ENCODE measurements at places on chromosomes 7 and 10.

- no peak for DNase-seq
Observed at GRCh38 chr10:128237710-128238109, 111.5 kb upstream of the MKI67 start.

DNA sequence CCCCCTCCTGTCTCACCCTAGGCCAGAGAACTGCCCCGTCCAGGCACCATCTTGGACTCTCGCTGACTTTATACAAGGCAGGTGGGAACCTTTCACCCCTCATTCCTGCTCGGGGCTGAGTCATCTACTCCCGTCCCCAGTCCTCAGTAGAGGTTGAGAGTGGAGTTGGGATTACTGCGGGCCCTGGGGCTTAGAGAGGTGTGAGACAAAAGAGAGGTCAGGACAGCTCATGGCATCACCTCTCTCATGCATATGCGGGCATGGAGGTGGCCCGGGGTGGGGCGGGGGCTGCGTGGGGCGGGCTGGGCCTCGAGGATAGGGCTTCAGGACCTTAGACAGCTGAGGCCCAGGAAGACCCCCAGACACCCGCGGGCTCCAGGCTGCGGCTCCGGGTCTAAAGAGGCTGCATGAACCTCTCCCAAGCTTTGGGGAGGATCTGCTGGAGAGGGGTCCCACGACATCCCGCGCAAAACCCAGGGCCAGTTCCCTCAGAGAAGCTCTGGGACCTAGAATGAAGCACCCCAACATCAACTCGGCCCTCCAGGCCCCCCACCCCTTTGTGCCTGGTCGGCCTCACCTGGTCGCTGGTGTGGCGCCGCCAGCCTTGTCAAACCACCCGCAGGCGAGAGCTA lies 317 bp downstream of the PDZD7 start:
- DNase-seq = no peak

DNA sequence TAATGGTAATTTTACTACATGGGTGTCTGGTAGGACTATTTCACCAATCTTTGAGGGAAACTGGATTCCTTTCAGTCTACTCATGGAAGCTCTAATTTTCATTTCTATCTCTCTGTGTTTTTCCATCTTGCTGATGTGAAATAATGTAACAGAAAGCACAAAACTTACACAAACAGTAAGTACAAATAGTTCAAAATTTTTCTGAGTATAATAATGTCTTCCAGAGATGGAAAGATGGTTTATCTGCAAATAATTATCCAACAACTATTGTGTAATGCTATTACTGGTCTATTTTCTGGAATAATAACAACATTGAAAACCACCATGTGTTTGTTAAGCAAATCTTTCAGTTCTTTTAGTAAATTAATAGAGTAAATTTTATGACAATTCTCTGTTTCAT lies 565.8 kb upstream of the MGMT start:
- no peak for DNase-seq

- no peak for DNase-seq
Observed at GRCh38 chr7:125127304-125127703, 197.7 kb upstream of the POT1 start.

GRCh38 chr7:154685564-154685901 lies 317.4 kb downstream of the PAXIP1 start:
- DNase-seq = no peak

DNA sequence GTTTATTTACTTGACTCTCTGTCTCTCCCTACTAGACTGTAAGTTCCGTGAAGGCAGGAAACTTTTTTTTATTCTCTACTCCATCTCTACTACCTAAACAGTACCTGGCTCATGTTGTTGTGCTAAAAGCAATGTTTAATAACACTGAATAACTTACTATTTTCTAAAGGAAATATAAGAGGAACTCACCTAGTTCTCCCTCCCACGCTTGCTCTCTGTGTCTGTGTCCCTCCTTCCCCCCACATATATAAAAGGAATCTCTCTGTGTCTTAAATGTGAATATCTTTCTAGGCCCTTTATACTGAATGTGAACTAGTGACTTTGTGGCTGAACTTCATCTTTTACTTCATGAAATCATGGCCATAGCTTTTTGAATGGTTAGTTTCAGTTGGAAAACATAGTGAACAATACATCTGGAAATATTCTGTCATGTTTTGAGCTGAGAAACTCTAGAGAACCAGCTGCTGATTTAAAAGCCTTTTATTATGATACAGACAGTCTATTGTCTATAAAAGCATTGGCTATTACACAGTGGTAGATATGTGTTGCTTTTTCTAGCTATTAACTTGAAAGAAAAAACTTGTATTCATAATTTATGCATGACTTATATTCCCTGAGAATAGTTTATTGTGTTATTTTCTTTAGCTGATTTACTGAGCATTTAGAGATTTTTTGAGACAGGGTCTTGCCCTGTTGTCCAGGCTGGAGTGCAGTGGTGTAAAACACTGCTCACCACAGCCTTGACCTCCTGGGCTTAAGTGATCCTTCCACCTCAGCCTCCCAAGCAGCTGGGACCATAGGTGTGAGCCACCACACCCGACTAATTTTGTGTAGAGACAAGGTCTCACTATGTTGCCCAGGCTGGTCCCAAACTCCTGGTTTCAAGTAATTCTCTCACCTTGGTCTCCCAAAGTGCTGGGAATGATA lies 42.5 kb downstream of the VCL start:
- DNase-seq = no peak

DNA sequence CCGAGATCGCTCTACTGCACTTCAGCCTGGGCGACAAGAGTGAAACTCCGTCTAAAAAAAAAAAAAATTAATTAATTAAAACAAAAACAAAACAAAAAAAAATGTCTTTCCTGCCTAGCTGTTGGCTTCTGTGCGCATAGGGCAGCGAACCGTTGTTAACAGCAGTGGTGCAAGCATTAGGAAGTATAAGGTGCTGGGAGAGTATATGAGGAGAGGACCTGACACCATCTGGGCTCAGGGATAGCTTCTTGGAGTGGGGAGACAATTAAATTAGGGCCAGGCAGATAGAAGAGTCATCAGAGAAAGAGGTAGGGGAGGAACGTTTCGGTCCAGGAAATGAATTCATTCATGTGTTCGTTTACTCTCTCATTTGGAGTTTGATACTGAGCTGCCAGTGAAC lies 46.2 kb upstream of the EZH2 start:
- no peak for DNase-seq

DNA sequence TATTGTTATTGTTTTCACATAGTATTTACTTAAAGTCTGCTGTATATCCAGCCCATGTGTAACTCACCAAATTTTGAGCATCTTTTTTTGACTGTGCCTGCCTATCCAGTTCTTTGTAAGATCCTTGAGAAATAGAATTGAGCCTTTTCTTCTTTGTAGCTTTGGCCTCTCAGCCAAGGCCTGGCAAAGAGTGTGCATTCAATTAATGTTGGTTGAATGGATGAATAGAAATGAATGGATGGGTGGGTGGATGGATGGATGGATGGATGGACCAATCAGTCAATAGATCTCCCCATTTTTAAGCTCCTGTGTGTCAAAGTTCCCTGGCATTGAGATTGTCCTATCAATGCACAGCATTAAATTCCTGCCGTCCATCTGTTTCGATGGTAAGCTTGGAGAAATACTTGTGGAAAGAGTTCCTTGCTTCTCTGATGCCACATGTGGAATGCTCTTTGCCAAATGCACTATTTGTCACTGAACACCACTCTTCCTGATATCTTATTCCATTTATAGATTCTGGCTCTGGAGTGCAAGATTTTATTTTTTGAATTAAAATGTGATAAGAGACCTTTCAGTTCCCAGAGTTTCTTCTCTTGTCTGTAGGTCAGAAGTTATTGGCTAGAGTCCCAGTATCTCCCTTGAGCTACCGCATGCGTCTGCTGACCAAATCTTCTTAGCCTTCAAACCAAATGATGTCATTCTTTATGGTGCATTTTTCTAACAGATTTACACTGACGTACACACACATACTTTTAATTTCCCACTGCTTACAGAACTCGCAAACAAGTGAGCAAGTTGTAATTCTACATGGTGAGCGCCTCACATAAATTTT lies 20.7 kb upstream of the ADRB1 start:
- DNase-seq = no peak

GRCh38 chr10:86366033-86366901 lies at the start of gene GRID1:
Gene GRID1 (minus strand): TSS chr10:86366795.
- no peak for DNase-seq

Data from effector CD4-positive, alpha-beta T cell (primary cell).